NCI-H1092 treated with DMSO at 0.1 percent for 48 hours (cell line): ENCODE measurements at places on chromosomes 2 and 18.

DNA sequence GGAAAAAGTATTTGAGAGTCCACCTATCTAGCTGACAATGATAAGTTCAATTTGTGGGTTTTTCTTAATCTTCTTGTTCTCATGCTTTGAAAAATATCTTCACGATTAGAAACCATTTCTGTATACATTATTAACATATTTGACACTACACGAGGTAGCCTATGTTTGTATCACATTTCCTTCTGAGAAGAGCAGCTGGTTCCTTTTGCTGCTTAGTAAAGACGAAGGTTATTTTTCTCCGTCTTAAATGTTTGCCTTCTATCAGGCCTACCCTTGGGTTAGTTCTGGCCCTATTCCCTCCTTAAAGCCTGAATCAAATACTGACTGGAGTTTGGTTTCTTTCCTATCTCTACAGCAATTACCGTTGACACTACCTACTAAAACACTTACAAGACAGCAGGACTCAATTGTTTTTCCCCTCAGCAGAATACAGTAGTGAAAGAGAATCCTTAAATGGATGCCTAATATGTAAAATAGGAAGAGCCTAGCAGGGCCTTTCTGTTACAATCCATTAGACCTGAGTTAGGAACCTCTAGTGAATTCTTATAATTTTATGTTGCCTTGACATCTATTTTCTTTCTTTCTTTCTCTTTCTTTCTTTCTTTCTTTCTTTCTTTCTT, 790.4 kb downstream of the EPHA4 start:
- DNase-seq = no peak

DNA sequence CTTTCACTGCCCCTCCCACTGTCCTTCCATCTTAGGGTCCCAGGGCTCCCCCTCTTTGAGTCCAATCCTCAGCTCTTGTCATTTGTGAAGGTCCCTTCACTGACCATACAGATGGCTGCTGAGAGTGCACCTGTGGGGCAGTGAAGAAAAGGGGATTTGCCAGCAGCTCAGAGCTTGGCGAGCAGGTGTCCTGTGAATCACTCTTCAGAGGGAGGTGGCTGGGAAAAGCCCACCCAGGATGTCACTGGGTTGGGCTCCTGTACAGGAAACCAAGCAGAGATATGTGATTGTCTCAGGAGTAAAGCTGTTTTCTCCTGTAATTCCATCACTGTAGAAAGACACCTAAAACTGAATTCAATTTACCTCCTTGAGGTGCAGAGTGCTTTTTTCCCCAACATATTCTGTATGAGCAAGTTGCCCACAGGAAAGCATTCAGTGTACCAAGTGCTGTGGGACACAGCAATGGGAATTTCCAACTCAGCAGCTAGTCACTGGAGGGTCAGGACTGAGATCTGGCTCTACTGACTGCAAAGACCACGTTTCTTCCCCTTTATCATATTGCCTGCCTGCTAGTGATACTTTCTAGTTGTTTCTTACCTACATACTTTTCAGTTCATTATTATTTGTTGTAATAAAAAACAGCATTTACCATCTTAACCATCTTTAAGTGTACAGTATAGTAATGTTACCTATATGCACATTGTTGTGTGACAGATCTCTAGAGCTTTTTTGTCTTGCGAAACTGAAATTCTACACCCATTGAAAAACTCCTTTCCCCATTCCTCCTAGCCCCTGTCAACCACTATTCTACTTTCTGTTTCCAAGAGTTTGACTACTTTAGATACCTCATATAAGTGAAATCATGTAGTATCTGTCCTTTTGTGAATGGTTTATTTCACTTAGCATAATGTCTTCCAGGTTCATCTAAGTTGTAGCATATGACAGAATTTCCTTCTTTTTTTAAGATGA, 239.1 kb downstream of the TSN start:
- no peak for DNase-seq

- no peak for DNase-seq
Observed at GRCh38 chr2:37623971-37624900, 47.2 kb downstream of the CDC42EP3 start.

DNA sequence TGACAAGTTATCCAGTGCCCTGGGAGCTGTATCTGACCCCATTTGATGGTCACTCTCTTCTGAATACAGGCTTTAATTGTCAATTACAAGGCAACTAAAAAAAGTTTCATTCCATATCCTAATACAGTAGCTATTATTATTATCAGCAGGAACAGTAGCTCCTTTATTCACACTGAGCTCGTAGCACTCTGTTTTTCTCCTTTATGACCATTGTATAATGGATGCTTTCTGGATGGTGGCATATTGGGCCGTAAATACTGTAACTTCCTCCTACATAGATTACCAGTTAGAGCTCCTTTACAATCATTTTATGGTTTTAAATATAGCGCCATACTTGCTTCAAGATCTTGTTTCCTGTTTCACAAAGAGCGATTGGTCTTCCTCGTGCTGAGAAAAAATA, 1040.3 kb downstream of the TSN start:
- DNase-seq = no peak

GRCh38 chr2:205390866-205391265, 291.4 kb upstream of the NRP2 start:
- DNase-seq = no peak

DNA sequence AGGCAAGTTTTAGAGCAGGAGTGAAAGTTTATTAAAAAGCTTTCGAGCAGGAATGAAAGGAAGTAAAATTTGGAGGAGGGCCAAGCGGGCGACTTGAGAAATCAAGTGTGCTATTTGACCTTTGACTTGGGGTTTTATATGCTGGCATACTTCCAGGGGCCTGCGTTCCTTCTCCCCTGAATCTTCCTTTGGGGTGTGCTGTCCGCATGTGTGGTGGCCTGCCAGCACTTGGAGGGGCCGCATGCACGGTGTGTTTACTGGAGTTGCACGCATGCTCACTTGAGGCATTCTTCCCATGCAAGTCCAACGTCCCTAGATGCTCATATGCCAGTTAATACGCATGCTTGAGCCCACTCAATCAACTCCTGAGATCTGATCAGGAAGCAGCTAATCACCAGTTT, 78.3 kb upstream of the MAP4K4 start:
- DNase-seq = no peak

GRCh38 chr2:24513281-24514071, 22.4 kb downstream of the NCOA1 start:
- DNase-seq = no peak

DNA sequence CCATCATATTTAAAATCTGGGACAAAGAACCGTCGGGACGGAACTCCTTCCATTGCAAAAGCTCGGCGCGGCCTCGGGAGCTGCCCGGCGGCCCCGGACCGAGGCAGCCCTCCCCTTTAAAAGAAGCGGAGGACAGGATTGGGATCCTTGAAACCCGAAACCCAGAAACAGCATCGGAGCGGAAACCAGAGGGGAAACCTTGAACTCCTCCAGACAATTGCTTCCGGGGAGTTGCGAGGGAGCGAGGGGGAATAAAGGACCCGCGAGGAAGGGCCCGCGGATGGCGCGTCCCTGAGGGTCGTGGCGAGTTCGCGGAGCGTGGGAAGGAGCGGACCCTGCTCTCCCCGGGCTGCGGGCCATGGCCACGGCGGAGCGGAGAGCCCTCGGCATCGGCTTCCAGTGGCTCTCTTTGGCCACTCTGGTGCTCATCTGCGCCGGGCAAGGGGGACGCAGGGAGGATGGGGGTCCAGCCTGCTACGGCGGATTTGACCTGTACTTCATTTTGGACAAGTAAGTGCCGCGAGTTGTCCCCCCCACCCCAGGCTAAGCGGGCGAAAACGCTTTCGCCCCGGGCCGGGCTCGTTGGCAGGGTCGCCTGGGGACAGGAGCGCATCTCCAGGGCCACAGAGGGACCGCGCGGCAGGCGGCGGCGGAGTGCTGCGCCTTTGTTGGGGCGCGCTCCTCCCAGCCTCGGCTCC, at the start of gene ANTXR1:
ANTXR1 (plus strand) TSS at position 38 of the 698 bp plus-strand sequence; CDS start at position 359, 321 bp downstream.
- DNase-seq = peak; percentile 71

DNA sequence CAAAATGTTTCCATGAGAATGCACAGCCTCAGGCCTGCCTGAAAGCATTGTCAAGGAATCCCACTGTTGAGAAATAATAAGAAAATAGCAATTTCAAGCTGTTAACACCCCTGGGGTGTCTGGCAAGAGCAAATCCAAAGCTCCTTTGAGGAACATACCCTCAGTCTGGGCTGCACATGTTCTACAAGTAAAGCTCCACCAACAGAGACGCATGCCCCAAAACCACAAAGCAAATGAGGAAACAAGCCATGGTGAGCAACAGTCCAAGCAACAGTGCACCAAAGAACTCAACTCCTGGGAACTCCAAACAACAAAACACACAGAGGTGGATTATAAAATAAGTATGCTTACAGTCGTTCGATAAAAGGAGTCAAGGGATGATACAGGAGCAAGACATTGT, 40.3 kb downstream of the CYP27C1 start:
- no peak for DNase-seq

GRCh38 chr2:86623043-86623493, 597 bp downstream of the RNF103 start:
- peak; percentile 47 for DNase-seq

DNA sequence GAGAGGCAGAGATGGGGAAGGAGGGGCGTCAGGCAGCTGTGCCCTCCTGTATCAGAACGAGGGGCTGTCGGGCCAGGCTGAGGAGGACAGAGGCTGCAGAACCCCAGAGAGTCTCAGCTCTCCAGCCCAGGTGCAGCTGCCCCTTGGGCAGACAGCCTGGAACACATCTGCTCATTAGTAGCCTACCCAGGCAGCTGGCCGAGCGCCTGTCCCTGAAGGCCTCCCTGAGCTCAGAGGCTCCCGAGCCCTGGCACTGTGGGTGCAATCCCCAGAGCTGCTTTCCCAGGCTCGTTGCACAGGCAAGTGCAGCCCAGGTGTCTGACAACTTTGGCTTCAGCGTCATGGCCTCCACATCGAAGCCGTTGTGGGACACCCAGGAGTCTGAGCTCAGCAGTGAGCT, 13.1 kb upstream of the TMEM185B start:
- DNase-seq = peak; percentile 14

DNA sequence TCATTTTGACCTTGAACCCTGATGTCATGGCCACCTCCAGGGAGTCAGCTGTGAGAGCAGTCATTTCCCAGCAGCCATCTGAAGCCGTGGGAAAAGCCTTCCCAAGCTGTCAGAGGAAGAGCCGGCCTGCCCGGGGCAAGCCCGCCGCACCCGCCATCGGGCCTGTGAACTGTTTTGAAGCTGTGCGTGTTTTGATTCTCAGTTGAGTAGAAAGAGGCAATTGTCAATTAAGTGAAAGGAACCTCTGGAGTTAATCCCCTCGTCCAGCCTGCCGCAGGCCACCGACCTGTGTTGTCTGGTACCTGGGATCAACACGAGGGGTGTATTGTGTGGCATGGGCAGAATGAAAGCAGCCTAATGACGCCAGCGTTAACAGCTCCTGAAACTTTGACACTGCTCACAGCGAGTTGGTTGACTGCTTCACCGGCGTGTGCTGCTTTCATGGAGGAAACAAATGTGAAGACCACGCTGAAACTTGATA, 318.4 kb downstream of the AGAP1 start:
- DNase-seq = no peak

GRCh38 chr2:69223759-69224511, 163.1 kb downstream of the GFPT1 start:
- DNase-seq = peak; percentile 49

GRCh38 chr18:8776013-8776943, 70.9 kb downstream of the MTCL1 start:
- DNase-seq = no peak

- DNase-seq = no peak
Observed at GRCh38 chr2:175234153-175234552, 52.6 kb upstream of the ATP5MC3 start.

- DNase-seq = no peak
Observed at GRCh38 chr2:176613323-176613987, 344.2 kb downstream of the MTX2 start.
